Sigmoid colon (tissue), 7 donors: ENCODE measurements at places on chromosomes 3 and 15. TPM values are rescaled to one million over a fixed set of nuclear protein-coding genes. Genes with fewer than 3 reads are reported as not detected.

The CHST13 gene
- total RNA-seq: not detected

The CPLX3 gene
- total RNA-seq: not detected

The CLDN11 gene
- 22.2 TPM for total RNA-seq

The STRA6 gene
- 0.71 TPM for total RNA-seq
